Stimulated activated CD4-positive, alpha-beta T cell treated with anti-CD3 and anti-CD28 coated beads, Interleukin-15, amount 100 ng/mL, for 1 hour (primary cell): ENCODE measurements at places on chromosomes 7 and 10.

- no peak for DNase-seq
These were observed 56.5 kb upstream of the EFCAB10 start for GRCh38 chr7:105637755-105638154.

DNA sequence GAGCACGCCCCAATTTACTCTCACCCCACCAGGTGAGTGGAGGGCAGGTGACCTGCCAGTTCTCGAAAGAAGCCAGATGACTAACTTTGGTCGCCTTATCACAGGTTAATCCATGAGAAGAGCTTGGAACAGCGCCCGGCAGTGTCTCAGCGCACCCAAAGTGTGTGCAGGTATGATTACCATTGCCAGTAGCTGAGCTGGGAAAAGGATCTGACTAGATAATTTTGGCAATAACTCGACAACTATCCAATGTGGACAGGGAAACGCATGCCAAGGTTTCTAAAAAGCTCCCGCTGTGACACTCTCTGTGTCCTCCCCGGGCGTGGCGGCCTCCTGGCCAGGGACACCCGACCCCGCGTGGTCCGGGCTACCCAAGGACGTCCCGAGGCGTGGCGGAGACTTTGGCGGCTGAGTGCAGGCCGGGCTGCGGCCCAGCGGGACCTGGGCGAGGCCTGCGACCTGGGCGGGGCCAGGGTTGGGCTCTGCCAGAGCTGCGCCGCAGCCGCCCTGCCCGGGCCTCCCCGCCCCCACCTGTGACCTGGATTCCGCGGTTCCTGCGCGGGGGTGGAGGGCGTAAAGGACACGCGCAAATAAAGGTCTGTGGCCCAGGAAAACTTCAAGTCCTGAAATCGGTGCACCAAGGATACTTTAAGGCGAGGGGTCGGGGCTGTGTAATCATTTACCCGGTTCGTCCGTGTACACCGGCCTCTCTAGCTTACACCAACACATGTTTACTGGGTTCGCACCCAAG is 13.7 kb upstream of the WAPL start:
- DNase-seq: no peak

GRCh38 chr10:70354556-70354955 is 27.9 kb downstream of the LRRC20 start:
- DNase-seq: no peak

GRCh38 chr10:70174058-70174741 is 3.9 kb upstream of the SAR1A start:
- no peak for DNase-seq

GRCh38 chr10:47243791-47244190 is 56.2 kb upstream of the GDF10 start:
- DNase-seq: no peak

- DNase-seq: no peak
These were observed 90.9 kb downstream of the COL26A1 start for GRCh38 chr7:101453617-101454016.

DNA sequence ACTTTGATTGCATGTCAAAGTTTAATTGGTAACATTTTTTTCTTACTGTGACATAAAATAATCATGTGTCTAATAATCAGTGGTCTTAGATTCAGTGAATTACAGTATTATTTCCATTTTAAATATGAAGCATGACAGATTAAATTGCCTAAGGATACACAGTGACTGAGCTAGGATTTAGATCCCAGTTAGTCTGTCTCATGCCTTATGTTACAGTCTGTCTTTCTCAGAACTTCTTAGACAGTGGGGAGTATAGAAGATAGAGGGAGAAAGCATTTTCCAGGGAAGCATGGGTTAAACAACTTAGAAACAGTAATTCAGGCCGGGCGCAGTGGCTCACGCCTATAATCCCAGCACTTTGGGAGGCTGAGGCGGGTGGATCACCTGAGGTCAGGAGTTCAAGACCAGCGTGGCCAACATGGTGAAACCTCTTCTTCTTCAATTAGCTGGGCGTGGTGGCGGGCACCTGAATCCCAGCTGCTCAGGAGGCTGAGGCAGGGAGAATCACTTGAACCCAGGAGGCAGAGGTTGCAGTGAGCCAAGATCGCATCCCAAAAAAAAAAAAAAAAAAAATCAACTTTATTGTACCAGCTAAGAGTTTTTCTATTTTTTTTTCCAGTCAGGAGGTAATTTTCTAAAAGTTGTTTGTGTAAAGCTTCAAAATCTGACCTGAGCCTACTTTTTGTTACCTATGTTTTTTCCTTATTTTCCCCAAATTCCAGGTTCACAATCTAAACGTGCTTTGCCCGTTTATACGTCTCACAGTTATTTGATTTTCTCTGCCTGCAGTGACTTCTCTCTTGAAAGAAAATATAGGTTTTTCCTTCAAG is 3.3 kb downstream of the CASD1 start:
- no peak for DNase-seq

GRCh38 chr10:5477948-5478693 is 21.2 kb downstream of the CALML5 start:
- DNase-seq: no peak

DNA sequence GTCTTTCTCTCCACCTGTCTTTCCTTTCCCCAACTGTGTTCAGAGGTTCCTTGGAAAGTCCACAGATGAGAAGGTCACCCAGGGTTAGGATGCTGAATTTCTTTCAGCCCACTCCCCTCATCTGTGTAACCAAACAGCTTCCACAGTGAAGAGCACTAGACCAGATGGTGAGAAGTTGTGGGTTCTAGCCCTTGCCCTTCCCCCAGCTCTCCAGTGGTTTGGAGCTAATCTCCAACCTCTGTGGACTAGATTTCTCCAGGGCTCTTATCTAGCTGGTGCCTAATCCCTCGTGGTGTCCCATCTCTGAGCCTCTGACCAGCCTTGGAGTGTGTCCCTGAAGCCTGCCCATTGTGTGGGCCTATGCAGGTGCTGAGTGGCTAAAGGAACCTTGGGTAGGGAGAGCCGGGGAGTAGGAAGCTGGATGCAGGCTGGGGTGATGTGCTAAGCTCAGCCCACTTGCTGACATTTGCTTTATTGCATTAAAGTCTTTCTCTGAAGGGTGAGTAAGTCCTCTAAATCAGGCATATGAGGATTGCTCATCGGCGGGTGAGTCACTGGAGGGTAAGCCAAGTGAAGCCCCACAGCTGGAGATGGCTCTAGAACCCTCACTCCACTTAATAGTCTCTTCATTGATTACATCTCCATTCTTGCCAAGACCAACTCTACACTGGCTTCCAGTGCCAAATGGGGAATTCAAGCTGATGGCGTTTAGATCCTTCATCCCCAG is 14.9 kb downstream of the DUSP5 start:
- no peak for DNase-seq

GRCh38 chr10:73650537-73651331 is 5.1 kb downstream of the SYNPO2L start:
- DNase-seq: no peak

- DNase-seq: no peak
These were observed 93.4 kb downstream of the NSUN6 start for GRCh38 chr10:18557960-18558359.

GRCh38 chr7:149610441-149611011 is 112.9 kb upstream of the ZNF746 start:
- no peak for DNase-seq

DNA sequence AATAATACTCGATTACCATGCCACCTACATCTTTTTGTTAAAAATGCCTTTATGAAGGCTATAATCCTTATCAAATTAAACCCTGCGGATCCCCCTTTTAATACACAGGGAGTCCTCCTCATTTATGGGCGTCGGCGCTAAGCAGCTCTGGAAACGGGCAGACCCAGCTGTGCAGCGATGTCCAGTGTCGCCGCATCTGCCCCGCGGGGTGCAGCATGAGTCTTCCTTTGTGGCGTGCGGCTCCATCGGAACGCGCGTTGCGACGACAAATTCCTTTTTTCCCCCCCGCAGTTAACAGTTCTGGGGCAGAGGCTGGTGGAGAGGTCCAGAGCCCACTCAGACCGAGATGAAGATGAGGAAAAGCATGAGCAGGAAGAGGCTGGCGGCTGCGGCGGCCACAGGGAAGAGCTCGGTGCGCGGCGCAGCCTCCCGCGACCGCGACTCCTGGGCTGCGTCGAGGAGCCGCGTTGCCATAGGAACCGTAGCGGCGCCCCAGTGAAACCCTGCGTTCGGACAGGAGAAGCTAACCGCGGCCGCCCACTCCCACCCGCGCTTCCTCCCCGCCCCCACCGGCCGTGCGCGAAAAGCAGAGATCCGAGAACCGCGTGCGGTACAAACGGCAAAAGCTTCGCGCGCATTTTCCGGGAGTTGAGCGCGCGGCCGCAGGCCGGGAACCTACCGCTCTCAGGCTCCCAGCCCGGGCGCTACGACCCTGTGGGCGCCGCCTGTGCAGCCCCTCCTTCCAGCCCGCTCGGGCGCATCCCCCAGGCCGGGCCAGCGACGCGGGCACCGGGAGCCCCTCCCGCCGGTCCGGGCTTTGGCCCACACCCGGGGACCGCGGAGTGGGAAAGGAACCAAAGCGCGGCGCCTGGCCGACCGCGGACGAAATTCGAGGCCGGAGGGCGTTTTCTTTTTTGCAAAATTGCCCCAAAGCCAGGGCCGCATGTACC is 130.6 kb downstream of the SPAG6 start:
- no peak for DNase-seq

DNA sequence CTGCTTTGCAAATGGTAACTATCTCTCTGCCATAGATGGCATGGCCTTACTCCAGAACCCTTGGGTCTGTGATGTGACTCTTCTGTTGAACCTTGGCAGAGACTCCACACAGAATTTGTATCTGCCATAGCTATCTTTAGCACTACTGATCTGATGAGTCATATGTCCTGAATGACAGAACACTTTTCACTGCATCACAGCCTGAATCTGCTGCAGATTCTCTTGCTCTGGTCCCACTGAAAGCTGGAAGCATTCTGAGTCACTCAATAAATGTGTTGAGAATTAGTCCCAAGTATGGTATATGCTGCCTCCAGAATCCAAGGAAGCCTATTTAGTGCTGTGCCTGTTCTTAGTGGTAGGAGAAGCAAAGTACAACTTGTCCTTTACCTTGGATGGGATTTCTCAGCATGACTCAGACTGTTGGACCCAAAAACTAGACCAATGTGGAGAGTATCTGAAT is 39.5 kb upstream of the ANKRD1 start:
- no peak for DNase-seq

DNA sequence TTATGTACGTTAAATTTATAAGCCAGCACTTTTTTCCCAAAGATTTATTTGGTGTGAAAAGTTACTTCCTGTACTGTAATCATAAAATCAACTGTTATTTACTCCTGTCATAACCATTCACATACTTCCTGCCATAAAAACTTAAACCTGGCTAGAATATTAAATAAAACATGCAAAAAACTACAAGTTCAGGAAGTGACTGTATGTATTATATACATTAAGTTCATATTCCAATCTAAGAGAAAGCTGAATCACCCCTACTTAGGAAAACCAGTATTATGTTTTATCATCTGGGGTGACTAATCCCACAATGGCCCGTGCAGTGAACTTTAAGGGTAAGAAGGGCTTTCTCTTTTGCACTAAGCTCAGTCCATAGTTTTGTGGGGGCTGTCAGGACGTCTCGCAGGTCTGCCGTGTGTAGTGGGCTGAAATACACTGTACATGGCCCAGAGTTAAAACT is 183.7 kb upstream of the KLF14 start:
- no peak for DNase-seq

GRCh38 chr10:123637326-123637880 is 28.8 kb upstream of the GPR26 start:
- no peak for DNase-seq

DNA sequence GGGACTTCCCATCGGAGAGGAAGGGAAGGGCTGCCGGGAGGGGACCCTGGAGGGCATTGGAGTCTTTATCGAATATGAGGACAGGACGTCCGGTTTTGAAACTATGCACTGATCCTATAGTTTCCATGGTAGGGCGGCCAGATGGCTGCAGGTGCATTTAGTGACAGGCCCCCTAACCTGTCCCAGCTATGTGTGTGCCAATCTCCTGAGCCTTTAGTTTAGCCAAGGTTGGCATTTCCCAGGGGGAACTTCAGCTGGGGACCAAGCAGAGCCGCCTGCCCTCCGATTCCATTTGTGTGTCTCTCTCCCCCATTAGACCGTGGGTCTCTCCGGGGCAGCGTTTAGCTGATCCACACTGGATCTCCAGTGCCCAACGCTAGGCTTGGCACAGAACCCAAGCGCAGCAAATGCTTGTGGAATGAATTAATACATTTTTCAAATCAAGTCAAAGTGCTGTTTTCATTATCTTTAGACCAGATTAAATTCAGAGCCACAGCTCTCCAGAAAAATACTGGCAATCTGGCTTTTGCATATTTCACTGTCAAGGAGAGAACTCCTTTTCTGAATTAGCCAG is 19.9 kb downstream of the TMEM270 start:
- no peak for DNase-seq

GRCh38 chr10:83332690-83333089 is 806.6 kb upstream of the GHITM start:
- no peak for DNase-seq

- DNase-seq: no peak
These were observed 35.8 kb downstream of the MINDY3 start for GRCh38 chr10:15824498-15824897.

DNA sequence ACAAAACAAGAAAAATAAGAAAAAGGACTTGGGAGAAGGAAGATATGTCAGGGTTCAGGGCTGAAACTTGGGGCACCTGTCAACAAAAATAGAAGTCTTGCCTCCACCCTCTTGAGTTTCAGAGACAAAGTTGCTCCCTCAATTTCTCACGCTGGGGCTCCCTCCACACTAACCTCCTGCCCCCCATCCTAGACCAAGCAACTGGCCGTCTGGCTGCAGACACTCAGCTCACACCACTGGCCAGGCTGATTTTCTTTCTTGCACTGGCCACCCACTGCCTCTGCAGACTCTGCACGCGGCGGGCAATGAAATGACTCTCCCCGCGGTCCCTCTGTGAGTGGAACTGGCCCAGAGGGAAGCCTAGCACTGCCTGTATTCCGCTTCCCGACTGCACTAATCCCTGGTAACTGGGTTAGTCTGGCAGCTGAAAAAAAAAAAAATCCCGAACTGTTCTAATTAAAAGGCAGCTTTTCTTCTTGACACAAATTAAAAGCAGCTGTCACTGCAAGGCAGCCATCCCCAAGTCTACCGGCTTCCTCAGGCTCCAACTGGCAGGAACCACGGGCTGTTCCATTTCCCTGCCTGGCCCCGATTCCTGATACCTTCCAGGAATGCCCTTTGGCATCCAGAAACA is 83.5 kb downstream of the SPDYE5 start:
- no peak for DNase-seq

DNA sequence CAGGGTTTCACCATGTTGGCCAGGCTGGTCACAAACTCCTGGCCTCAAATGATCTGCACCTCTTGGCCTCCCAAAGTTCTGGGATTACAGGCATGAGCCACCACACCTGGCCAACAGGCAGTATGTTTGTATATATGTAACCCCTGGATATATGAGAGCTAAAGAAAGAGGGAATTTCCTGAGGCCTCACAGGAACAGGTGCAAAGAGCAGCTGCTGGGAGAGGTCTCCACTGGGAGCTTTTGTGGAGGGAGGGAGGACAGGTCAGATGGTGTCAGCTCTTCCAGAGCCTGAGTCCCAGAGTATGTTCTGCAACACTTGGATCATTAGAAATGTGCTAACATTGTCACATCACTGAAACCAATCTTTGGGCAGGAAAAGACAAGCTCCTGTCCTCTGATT is 110.1 kb upstream of the KIF5B start:
- DNase-seq: no peak

GRCh38 chr7:152551304-152552036 is 115.7 kb upstream of the KMT2C start:
- no peak for DNase-seq

- no peak for DNase-seq
These were observed 61.7 kb upstream of the CCNY start for GRCh38 chr10:35274498-35275060.

GRCh38 chr7:27071622-27072390 is 24.0 kb downstream of the HOXA1 start:
- no peak for DNase-seq

GRCh38 chr7:140670343-140670935 is 2.3 kb upstream of the ADCK2 start:
- no peak for DNase-seq
